ENCODE measurements at places on chromosomes 7 and 10. TPM values are rescaled to one million over a fixed set of nuclear protein-coding genes. Genes with fewer than 3 reads are reported as not detected.

Gene BTBD16
- not detected for total RNA-seq

Gene DUS4L
- total RNA-seq, result 7.5 TPM

Gene RELN
- total RNA-seq, result 4.9 TPM

Gene ACBD7
- not detected for total RNA-seq

Gene SHH
- not detected for total RNA-seq

Gene ARHGAP19
- total RNA-seq, result 4.5 TPM

Gene JCAD
- total RNA-seq, result 42.4 TPM

Gene VAX1
- total RNA-seq, result not detected

Gene EBLN1
- not detected for total RNA-seq

Gene LRGUK
- 0.13 TPM for total RNA-seq

Gene TMEM229A
- total RNA-seq, result not detected

Gene DNAJC12
- total RNA-seq, result 4.1 TPM

Gene NOBOX
- total RNA-seq, result not detected

Gene AGFG2
- 33.5 TPM for total RNA-seq

Gene GIMAP2
- total RNA-seq, result 7.1 TPM

Gene ZP3
- not detected for total RNA-seq

Gene ASIC3
- 2.9 TPM for total RNA-seq

Gene CTTNBP2
- 11.6 TPM for total RNA-seq

Gene AGMO
- 0.83 TPM for total RNA-seq

Gene PTF1A
- not detected for total RNA-seq

Gene ABCC2
- 2.9 TPM for total RNA-seq

Gene CFAP43
- total RNA-seq, result 0.33 TPM

Gene TAS2R40
- not detected for total RNA-seq

Gene OR2A1
- total RNA-seq, result not detected

Gene SFTPA1
- total RNA-seq, result 7.1 TPM

Gene IDI2
- total RNA-seq, result not detected

Gene CCDC146
- total RNA-seq, result 14.9 TPM

Gene SH2B2
- 9.9 TPM for total RNA-seq

Gene SPDYE5
- total RNA-seq, result not detected

Gene SEC31B
- 5.2 TPM for total RNA-seq

Gene UPP1
- 26.8 TPM for total RNA-seq

Gene KLF14
- not detected for total RNA-seq

Gene NXPH1
- not detected for total RNA-seq

Gene SEMA3E
- 29.2 TPM for total RNA-seq

Gene OR2A42
- 0.19 TPM for total RNA-seq

Gene BAG3
- total RNA-seq, result 44.0 TPM

Gene ZNF425
- total RNA-seq, result 3.0 TPM

Gene PLXDC2
- 46.5 TPM for total RNA-seq

Gene EN2
- total RNA-seq, result not detected
